Endodermal cell (in vitro differentiated cells): ENCODE measurements at places on chromosomes 3 and 15. TPM values are rescaled to one million over a fixed set of nuclear protein-coding genes. Genes with fewer than 3 reads are reported as not detected.

- H3K36me3 ChIP-seq = peaks cover 37% of the 10 kb centered on the region
- no peak for DNase-seq
These were observed 23.1 kb downstream of the CLASP2 start for GRCh38 chr3:33694944-33695343.

Gene SPINK8
- total RNA-seq = not detected in 3 replicates

DNA sequence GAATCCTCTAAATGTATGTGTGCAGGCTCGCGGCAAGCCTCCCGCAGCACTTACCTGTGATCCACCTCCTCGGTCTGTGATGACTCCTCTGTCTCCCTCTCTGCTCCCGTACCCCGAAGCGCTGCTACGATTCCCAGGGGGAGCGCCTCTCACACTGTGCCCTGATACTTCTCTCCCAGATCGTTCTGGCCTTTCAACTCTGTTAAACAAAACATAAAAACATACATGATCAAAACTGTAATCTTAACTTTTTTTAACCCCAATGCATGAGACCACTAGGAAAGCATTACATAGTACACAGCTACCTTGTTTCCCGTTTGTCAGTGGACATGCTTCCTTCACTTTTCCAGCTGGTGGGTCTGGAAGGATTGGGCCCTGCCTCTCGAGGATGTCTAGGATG lies 46.6 kb downstream of the SLTM start:
- no peak overlapping the region for H3K4me3 ChIP-seq
- H3K36me3 ChIP-seq = peaks cover 93% of the 10 kb centered on the region
- H3K27ac ChIP-seq = no peak overlapping the region

DNA sequence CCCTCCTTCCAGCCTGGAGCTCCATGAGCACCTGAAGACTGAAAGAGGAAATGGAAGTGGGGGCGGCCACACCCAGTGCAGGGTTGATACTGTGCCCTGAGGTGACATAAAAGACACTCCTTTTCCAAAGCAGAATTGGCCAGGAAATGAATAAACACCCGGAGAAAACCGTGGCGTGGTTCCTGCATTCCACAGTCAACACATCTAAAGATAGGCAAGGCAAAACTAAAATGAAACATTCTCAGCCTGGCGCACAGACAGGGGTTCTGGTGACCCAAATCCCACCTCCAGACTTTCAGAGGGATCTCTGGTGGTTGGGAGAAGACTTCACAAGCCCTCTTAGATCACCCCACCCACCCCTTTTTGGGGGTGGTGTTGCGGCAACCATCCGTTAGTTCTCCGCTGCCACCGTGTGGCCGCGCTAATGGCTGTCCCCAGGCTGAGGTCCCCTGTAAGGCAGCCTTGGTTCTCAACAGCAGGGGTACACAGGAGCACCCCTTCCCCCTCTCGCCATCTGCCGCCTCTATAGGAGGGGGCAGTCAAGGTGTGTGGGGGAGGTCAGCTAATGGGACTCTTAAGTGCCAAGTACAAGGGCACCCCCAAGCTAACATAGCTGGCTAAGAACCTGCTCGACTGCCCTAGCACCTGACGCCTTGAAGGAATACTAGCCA lies 2.5 kb upstream of the MST1R start:
- H3K36me3 ChIP-seq = no peaks in the 10 kb centered on the region
- H3K4me1 ChIP-seq = peaks cover 22% of the 10 kb centered on the region
- no peak overlapping the region for H3K27ac ChIP-seq
- peak; percentile 87 for DNase-seq

Gene PLSCR2
- 10.0 to 34.6 TPM (median 17.7 TPM) in 3 replicates for total RNA-seq

- peaks cover 4% of the 10 kb centered on the region for H3K4me1 ChIP-seq
- H3K27ac ChIP-seq = no peak overlapping the region
- no peaks in the 10 kb centered on the region for H3K27me3 ChIP-seq
- DNase-seq = no peak
These were observed 58.5 kb downstream of the BBX start for GRCh38 chr3:107581230-107581629.

DNA sequence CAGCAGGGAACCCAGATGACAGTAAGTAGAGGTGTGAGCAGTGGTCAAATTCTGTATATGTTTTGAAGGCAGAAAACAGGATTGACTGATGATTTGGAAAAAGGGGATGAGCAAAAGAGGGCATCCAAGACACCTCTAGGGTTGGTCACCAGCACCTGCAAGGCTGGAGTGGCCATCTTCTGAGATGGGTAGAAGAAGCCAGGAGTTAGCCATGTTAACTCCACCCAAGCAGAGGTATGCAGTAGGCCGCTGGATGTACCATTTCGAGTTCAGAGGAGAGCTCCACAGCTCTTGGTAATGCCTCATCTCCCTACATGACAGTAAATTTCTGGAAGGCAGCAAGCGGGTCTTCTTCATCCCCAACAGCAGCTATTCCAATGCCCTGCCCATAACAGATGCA lies 7.0 kb downstream of the RFTN1 start:
- no peak for DNase-seq
- no peak overlapping the region for H3K4me3 ChIP-seq
- H3K4me1 ChIP-seq = no peaks in the 10 kb centered on the region
- peaks cover 16% of the 10 kb centered on the region for H3K27me3 ChIP-seq
- H3K36me3 ChIP-seq = no peaks in the 10 kb centered on the region

DNA sequence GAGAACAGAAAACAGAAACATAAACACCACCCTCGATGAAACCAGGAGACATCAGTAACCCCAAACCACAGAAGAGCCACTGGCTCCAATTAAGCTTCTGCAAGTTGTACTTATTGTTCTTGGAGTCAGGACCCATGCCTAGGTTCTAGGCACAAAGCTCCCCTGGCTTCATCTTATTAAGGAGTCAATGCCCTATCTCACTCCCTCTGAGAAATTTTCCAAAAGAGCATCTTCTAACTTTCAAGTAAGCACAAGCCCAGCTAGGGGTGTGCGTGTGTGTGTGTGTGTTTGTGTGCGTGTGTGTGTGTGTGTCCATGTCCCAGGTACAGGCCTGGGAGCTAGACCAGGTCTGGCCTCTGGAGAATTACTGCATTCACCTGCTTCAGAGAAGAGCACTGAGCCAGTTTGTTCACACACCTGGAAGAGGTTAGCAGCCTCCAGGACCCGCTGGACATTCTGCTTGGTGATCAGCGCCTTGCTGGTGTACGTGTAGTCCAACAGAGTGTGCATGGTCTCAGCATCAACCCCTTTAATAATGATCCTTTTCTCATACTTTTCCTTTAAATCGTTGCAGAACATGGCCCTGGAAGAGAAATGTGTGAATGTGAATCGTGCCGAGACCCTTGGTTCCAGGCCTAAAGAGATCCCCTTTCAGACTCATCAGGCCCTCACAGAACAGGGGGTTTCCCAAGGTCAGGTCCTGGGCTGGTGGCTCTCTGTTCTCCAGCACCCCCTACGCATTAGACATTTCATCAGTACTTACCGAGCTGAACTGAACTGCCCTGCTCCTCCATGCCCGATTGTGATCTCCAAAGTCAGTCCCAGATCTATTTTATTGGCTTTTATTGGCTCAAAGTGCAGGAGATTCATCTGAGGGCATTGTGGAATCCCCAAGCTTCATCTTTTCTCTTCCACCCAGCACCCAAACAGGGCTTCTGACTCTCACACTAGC lies 27.8 kb downstream of the KLHL6 start:
- H3K36me3 ChIP-seq = no peaks in the 10 kb centered on the region
- H3K4me1 ChIP-seq = no peaks in the 10 kb centered on the region
- DNase-seq = no peak
- H3K27me3 ChIP-seq = no peaks in the 10 kb centered on the region
- no peak overlapping the region for H3K27ac ChIP-seq

- no peaks in the 10 kb centered on the region for H3K27me3 ChIP-seq
- H3K4me1 ChIP-seq = peaks cover 12% of the 10 kb centered on the region
- peak overlapping the region; percentile 96 for H3K27ac ChIP-seq
These were observed 6.6 kb downstream of the RBP1 start for GRCh38 chr3:139532976-139533375.

DNA sequence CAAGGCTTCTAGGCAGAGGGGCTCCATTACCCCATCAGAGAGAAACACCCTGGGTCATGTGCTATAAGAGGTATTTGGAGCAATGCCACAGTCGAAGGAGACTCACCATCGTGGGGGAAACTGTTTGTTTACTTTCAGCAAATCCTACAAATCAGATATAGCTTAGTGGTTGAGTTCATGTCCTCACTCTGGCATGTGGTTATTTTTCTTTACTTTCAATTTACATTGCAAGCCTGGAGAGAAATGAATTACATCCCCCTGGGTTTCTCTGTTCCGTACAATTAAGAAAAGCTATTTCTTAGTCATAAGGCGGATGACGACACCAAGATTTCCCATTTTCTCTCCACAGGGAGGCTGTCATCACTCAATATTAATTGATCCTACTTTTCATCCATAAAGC lies 36.9 kb downstream of the RFTN1 start:
- no peaks in the 10 kb centered on the region for H3K36me3 ChIP-seq
- no peak overlapping the region for H3K4me3 ChIP-seq
- DNase-seq = no peak
- H3K27ac ChIP-seq = no peak overlapping the region

Gene AP4E1
- 10.7 and 12.5 TPM in 2 replicates for total RNA-seq

GRCh38 chr3:187828579-187829452 lies 83.5 kb upstream of the BCL6 start:
- H3K27me3 ChIP-seq = no peaks in the 10 kb centered on the region
- H3K4me1 ChIP-seq = no peaks in the 10 kb centered on the region
- no peak for DNase-seq
- no peak overlapping the region for H3K4me3 ChIP-seq
- H3K36me3 ChIP-seq = no peaks in the 10 kb centered on the region

Gene SPATA12
- total RNA-seq = 0.18 TPM in 1 of 2 replicates, not detected in the other

DNA sequence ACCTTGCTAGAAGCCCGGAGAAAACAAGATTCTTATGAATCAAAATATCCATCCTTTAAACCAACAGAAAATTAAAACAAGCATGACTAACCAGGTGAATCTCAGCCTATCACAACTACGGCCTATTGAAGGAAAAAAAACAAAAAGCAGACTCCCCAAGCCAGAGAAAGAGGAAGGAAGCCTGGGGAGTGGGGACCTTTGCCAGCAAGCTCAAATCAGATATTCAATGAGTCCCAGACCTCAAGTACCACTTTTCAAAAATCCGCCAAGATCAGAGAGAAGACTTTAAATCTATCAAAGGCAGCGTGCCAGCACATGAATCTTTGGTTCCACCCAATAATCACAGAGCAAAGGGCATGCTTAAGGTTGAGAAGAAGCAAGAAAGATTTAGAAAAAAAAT lies 253.8 kb downstream of the NTRK3 start:
- no peaks in the 10 kb centered on the region for H3K4me1 ChIP-seq
- no peak overlapping the region for H3K27ac ChIP-seq
- H3K27me3 ChIP-seq = peaks cover 13% of the 10 kb centered on the region

GRCh38 chr3:123096731-123097130 lies 29.9 kb downstream of the PDIA5 start:
- H3K27me3 ChIP-seq = no peaks in the 10 kb centered on the region
- peaks cover 30% of the 10 kb centered on the region for H3K4me1 ChIP-seq
- no peak for DNase-seq
- H3K4me3 ChIP-seq = no peak overlapping the region

DNA sequence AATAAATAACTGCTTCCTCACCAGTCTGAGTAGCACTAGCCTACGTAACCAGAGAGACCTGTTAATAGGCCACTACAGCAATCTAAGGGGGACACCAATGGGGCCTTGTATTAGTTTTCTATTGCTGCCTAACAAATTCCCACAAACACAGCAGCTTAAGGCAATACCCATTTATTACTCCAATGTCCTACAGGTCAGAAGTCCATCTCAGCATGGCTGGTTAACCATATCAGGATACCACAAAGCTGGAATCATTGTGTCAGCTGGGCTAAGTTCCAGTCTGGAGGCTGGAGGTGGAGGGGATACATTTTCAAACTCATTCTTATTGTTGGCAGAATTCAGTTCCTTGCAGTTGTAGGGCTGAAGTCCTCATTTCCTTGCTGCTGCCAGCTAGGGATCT lies 331.9 kb downstream of the ULK4 start:
- peaks cover 3% of the 10 kb centered on the region for H3K4me1 ChIP-seq
- no peak overlapping the region for H3K4me3 ChIP-seq
- H3K27me3 ChIP-seq = no peaks in the 10 kb centered on the region
- DNase-seq = no peak
- H3K36me3 ChIP-seq = no peaks in the 10 kb centered on the region

DNA sequence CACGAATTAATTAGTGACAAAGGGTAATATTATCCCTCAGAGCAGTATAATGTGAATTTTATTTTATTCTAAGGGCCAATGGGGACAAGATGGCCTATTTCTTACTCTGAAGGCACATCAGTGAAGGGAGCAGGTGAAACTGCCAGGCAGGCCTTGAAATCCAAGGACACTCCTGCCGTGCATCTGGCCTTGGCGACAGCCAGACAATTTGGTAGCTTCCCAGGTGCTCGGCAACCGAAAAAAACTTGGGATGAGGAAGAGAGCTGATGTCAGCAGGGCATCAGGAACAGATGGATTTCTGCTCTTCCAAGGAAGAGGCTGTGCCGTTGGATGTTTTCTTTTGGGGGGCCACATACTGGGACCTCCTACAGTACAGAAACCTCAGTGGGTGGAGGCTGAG lies 83.2 kb upstream of the ADAMTSL3 start:
- H3K27me3 ChIP-seq = no peaks in the 10 kb centered on the region
- no peaks in the 10 kb centered on the region for H3K4me1 ChIP-seq
- DNase-seq = no peak

Gene ARID3B
- total RNA-seq = 91.3 to 104 TPM (median 98.1 TPM) in 3 replicates

GRCh38 chr3:188594139-188594538 lies 440.2 kb downstream of the LPP start:
- H3K36me3 ChIP-seq = no peaks in the 10 kb centered on the region
- H3K27ac ChIP-seq = no peak overlapping the region
- DNase-seq = no peak
- no peaks in the 10 kb centered on the region for H3K4me1 ChIP-seq
- H3K4me3 ChIP-seq = no peak overlapping the region

GRCh38 chr15:62769604-62770003 lies 272.9 kb upstream of the TPM1 start:
- no peak for DNase-seq
- no peaks in the 10 kb centered on the region for H3K27me3 ChIP-seq
- no peak overlapping the region for H3K4me3 ChIP-seq
- H3K27ac ChIP-seq = no peak overlapping the region
- peaks cover 2% of the 10 kb centered on the region for H3K4me1 ChIP-seq

Gene ITIH3
- total RNA-seq = not detected in 3 replicates

GRCh38 chr3:54897028-54897711 lies 30.7 kb downstream of the LRTM1 start:
- DNase-seq = no peak
- H3K27me3 ChIP-seq = no peaks in the 10 kb centered on the region
- H3K4me1 ChIP-seq = no peaks in the 10 kb centered on the region
- H3K4me3 ChIP-seq = no peak overlapping the region
- H3K27ac ChIP-seq = no peak overlapping the region
- no peaks in the 10 kb centered on the region for H3K36me3 ChIP-seq

GRCh38 chr3:157918402-157918801 lies 187.8 kb downstream of the SHOX2 start:
- H3K27me3 ChIP-seq = no peaks in the 10 kb centered on the region
- no peak for DNase-seq
- no peak overlapping the region for H3K27ac ChIP-seq
- H3K4me1 ChIP-seq = no peaks in the 10 kb centered on the region

DNA sequence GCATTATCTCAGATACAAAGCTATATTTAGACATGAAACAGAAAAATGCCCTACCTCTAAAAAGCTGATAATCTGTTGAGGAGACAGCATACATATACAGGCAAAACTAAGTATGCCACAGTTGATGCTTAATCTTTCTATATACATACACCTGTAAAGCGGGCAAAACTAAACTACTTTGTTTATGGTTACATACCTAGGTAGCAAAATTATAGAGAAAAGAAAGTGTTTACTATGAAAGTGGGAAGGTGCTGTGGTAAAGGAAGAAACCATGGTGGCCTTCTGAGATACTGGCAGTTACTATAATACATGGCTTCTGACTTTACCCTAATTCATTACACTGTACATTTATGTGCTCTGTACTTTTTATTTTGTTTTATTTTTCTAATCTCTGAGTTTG lies 36.0 kb upstream of the NR1I2 start:
- H3K27me3 ChIP-seq = no peaks in the 10 kb centered on the region
- no peaks in the 10 kb centered on the region for H3K4me1 ChIP-seq
- no peak overlapping the region for H3K27ac ChIP-seq
- no peak for DNase-seq
- H3K4me3 ChIP-seq = no peak overlapping the region
